ENCODE measurements at places on chromosomes 4 and X.

GRCh38 chr4:21013501-21013900, 313.2 kb downstream of the PACRGL start:
- DNase-seq: no peak

DNA sequence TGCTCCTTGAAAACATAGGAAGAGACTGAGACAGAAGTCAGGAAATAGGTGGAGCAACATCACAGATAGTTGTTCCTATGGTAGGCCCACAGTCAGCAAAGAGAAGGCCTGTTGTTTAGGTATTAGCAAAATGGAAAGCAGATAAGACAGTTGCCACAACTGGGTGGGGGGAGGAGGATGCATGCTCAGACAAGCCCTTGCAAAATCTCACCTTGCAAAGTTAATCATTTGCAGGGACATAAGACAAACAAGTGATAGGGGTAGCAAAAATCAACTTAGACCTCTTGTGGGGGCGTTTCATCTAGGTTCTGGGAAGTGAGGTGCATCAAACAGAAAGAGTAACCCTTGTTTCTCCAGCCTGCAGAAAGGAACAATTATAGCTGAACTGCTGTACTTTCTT, 30.7 kb downstream of the SERPINA7 start:
- no peak for DNase-seq

DNA sequence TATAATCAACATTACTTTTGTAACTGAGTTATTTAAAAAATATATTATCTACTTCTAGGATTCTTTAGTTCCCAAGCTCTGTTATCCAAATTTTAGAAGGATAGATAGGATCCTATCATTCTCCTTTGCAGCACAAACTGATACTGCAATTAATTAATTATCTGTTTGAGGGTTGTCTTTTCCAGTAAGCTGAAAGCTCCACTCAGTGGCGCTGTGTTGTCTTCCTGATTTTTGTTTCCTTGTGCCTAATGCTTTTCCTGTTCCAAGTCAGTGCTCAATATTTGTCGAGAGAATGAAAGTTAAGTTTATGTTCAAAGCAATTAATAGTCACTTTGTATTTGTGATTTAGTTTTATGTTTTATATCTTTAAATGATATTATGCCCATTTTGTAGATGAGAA, 107.4 kb upstream of the ANK2 start:
- DNase-seq: no peak

- no peak for DNase-seq
Measured at GRCh38 chr4:81214144-81214880, 710 bp downstream of the PRKG2 start.

DNA sequence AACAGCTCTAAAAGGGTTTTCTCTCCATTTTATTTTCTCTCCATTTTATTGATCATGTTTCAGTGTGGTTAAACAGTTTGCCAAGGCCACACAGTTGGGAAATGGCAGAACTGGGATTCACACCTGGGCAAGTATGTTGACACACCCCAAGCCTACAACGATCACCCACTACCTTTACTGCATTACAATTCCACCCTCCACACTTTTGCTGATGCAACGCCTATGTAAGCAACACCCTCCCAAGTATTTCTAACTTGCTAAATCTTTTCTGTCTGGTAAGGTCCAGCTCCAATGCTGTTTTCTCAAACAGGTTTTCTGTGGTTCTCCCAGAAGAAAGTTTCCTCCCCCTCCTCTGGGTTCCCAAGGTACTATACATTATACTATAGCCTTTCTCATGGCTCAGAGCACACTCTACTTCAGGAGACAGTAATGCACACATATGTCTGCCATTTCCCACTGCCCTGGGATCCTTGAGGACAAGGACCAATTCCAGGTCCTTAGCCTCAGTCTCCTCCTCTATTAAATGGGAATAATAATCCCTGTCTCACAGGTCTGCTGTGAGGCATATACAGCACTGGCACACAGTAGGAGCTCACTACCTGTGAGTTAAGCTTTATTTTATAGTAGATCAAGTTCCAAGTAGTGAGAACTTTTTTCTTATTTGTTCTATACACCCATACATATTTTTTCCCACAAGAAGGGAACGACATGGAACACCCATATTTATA, 27.9 kb downstream of the IQSEC2 start:
- DNase-seq: no peak

DNA sequence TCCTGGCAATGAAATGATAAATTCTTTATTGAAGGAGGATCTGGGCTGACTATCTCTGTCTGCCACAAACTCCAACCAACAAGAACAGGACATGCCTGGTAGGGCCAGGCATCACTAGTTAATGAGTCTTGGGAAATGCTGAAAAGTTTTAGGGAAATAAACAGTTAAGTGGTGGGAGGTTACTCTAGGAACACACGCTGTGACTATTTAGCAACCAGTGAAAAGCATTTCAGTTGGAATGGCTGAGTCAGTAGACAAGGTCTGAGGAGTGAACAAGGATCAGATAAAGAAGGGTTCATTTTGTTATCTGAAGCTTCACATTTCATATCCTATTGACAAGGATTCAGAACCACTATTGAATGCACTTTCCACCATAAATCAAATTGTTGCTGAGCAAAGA, 394.9 kb upstream of the BOD1L1 start:
- DNase-seq: no peak

DNA sequence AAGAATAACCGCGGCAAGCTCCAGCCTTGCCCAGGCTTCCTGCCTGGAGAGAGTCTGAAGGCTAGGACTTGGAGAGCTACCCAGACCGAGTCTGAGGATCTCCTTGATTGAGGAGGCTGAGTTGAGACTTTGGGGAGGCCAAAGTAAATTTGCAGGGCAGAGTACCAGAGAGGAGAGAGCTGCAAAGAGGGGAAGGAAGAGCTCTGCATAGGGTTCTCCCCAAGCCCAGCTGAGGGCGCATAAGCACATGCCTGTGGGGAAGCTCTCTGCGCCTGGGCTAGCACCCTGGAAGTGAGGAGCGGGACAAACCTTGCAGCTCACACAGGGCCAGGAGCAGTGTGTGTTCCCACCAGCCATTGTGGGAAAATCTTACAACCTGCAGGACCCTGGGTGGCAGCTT, 56.1 kb downstream of the FAM193A start:
- no peak for DNase-seq

DNA sequence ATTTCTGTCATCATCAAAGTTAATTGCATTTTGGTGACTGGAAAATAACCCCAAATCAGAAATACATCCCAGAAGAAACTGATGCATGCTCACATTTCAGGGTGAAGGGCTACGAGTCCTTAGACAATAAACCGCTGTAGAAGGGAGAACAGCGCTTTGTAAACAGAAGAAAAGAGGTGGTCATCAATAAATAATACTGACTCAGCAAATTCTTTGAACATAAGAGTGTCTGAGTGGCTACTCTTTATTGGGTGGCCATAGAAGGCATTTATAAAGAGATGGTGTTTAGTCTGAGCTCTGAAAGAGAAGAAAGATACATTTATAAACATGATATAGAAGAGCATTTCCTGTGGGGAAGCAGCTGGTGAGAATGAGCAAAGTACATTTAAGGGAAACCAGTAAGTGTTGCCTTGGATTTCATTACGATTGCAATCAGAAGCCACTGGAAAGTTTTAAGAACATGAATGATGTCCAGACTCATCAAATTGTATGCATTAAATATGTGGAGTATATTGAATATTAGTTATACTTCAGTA, 246.9 kb upstream of the GIMD1 start:
- no peak for DNase-seq

DNA sequence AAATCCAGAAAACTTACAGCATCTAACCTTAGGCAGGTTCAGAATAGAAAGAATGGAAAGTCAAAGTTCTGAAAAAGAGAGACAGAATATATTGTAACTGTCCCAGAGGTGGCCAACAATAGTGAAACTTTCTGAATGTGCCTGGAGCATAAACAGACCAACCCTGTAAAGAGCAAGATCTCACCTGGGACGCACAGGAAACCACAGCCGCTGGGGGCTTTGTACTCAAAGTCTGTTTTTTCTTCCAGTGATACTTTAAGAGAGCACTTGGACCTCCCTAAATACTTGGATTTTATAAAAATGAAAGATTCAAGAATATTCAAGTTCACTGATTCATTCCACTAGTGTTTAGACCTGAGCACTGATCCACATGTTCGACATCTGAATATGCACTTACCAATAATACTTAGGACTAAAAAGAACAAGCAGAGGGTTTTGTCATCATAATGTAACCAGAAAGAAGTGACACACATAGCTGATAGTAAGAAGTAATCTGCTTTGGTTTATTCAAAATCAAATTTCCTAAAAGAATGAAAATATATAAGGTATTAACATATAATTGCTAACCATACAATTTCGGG, 35.3 kb downstream of the ARAP2 start:
- no peak for DNase-seq

GRCh38 chr4:6493658-6494304, 21.4 kb upstream of the PPP2R2C start:
- no peak for DNase-seq

DNA sequence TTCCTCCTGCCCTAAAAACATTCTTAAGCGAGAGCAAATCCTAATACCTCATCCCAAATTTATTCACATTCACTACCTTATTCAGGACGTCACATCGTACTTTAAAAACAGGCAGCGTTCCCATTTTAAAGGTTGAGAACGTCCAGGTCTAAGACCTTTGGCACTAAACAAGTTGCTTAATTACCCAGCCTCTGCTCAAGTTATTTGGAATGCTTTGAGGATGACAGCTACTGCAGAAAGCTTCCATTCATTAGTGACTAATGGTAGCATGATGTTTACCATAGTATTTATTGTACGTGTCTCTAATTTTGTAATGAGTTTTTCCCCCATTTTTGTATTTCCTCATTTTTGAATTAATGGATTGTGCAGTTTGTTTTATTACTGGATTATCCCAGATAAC, 1.5 kb downstream of the USP38 start:
- peak; percentile 5 for DNase-seq

DNA sequence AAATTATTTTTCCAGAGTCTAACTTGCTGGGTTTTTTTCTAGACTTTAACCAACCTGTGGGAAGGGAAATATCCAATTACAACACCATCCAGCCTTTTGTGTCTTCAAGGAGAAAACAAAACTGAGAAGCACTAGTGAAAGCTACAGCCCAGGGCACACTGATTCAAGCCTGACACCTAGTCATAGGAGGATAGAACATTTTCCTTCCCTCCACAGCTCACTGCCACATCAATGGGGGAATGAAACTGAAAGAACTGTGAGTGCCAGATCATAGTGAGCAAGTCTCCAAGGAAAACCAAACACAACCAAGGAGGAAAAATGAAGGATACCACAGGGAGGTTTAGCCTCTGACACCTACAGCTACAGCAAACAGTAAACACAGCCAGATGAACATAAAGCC, 43.3 kb upstream of the MAGEA8 start:
- no peak for DNase-seq

DNA sequence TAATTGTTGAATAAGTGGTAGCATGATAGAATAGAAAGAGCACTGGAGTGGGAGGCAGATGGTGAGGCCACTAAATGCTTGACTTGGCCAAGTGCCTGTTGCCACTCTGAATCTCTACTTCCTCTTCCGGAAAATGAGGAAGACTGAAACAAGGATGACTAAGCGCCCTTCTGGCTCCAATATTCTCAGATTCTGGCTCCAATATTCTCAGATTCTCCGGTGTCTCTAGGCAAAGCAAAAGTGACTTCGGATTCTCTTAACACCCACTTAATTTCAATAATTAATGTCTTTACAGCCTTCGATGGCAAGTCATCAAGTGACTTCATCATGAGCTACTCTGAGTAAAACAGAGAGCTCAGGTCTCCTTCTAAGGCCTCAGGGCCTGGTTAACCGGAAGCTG, 402.2 kb upstream of the FGF13 start:
- DNase-seq: no peak

DNA sequence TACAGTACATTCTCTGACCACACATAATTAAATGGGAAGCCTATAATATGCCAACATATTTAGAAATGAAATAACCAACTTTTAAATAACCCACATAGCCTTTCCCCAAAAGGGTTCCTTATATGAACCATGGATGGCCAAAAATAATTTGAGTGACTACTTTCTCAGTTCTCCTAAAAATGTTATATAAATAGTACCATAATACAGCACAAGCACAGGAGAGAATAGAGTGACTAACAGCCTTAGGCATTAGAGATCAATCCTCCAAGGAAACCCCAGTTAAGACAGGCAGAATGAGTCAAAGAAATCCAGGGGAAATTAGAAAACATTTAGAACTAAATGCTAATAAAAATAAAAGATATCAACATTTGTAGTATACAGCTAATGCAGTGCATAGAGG, 50.2 kb downstream of the ANKRD17 start:
- DNase-seq: no peak

- no peak for DNase-seq
Measured at GRCh38 chrX:151006410-151007109, 23.4 kb downstream of the HMGB3 start.

- DNase-seq: peak; percentile 63
Measured at GRCh38 chrX:21993265-21993664, 38.9 kb upstream of the PHEX start.

- no peak for DNase-seq
Measured at GRCh38 chrX:133546441-133546840, 131.2 kb upstream of the GPC4 start.

- DNase-seq: no peak
Measured at GRCh38 chr4:7738458-7739076, 201.1 kb downstream of the AFAP1 start.

GRCh38 chr4:110610940-110611831, 11.7 kb downstream of the PITX2 start:
- no peak for DNase-seq

- DNase-seq: no peak
Measured at GRCh38 chr4:8741513-8742226, 130.0 kb downstream of the HMX1 start.

DNA sequence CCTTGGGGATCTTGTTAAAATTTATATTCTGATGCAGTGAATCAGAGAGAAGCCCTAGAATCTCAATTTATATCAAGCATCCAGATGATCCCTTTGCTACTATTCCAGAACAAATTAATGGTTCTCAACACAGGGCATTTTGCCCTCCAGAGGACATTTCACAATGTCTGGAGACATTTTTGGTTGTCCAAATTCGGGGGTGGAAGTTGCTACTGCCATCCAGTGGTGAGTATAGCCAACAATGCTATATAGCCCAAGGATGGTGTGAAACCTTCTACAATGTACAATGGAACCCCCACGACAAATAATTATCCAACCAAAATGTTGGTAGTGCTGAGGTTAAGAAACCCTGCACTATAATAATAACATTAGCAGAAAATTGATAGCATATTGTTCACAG, 2440.0 kb downstream of the PCDH7 start:
- no peak for DNase-seq

Measured in hematopoietic multipotent progenitor cell treated with erythropoietin and hydrocortisone succinate and interleukin-3 and kit ligand, for 8 days (in vitro differentiated cells).